Pancreas (tissue), 10 donors: ENCODE measurements at places on chromosomes 2 and 18.

GRCh38 chr2:98552499-98553179 is 55.7 kb downstream of the COA5 start:
- no peaks in the 10 kb centered on the region for H3K36me3 ChIP-seq
- no peak for DNase-seq
- H3K4me3 ChIP-seq, result no peak overlapping the region
- H3K27me3 ChIP-seq, result no peaks in the 10 kb centered on the region
- no peak overlapping the region for H3K27ac ChIP-seq

- H3K27ac ChIP-seq, result no peak overlapping the region
- H3K27me3 ChIP-seq, result no peaks in the 10 kb centered on the region
- H3K4me3 ChIP-seq, result no peak overlapping the region
- no peaks in the 10 kb centered on the region for H3K4me1 ChIP-seq
These were observed 375.8 kb upstream of the NXPH2 start for GRCh38 chr2:139155991-139156390.

DNA sequence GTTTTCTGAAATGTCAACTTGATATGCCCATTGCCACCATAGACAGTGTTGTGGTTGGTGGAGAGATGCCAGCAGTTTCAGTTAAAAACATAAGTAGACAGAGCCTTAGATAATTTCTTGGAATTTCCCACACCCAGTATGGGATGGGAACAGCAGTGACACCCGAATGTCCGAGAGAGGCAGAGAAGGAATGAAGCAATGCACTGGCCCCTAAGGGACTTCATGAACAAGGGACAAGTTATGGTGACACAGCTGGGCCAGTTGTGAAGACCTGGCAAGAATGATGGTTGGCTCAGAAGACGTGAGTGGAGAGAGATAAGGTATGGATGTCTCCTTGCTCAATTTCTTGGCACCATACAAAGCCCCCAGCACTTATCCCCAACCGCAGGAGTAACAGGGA is 165.2 kb upstream of the APCDD1 start:
- H3K36me3 ChIP-seq, result no peaks in the 10 kb centered on the region
- H3K27ac ChIP-seq, result no peak overlapping the region
- no peak overlapping the region for H3K4me3 ChIP-seq

DNA sequence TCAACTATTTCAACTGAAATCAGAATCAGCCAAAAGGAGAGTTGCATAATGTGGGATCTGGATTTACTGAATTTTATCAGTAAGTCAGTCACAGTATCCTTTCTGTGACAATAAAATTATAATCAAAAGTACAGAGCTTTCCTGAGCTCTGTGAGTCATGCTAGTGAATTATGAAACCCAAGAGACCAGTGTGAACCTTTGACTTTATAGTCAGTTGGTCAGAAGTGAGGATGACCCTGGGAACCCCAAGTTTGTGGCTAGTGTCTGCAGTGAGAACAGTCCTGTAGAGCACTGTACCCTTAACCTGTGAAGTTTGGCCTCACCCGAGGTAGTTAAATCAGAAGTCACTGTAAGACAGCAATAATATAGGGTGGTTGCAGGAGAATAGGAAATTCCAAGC is 381.7 kb downstream of the CDH19 start:
- no peaks in the 10 kb centered on the region for H3K36me3 ChIP-seq
- no peak for DNase-seq
- H3K27me3 ChIP-seq, result no peaks in the 10 kb centered on the region
- H3K4me3 ChIP-seq, result no peak overlapping the region
- H3K4me1 ChIP-seq, result no peaks in the 10 kb centered on the region

- H3K4me3 ChIP-seq, result no peak within 1 kb of the TSS
- H3K4me1 ChIP-seq, result no peaks in the 10 kb centered on the region
- DNase-seq, result no peak
- no peaks in the 10 kb centered on the region for H3K36me3 ChIP-seq
- no peak within 1 kb of the TSS for H3K27ac ChIP-seq
- H3K27me3 ChIP-seq, result no peaks in the 10 kb centered on the region
These were observed at the start of gene CXCR1 for GRCh38 chr2:218166791-218167190. TSS of gene CXCR1 (minus strand) at chr2:218166962. CDS start at chr2:218165211, 1,751 bp downstream.

DNA sequence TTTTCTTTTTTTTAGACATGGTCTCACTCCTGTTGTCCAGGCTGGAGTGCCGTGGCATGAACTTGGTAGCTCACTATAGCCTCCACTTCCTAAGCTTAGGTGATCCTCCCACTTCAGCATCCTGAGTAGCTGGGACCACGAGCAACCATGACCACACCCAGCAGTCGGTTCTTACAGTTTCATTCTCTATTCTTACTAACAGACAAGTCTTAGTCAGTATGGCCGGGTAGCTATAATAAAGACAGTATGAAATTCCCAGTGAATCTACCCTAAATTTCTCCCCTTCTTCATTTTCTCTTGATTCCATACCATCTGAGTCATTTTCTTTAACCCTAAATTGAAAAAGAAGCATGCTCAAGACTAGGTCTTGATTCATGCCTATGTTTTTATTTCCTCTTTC is 775.3 kb upstream of the NRXN1 start:
- H3K4me1 ChIP-seq, result no peaks in the 10 kb centered on the region
- no peak overlapping the region for H3K4me3 ChIP-seq
- H3K27me3 ChIP-seq, result no peaks in the 10 kb centered on the region
- H3K27ac ChIP-seq, result no peak overlapping the region

- H3K4me3 ChIP-seq, result no peak overlapping the region
- no peaks in the 10 kb centered on the region for H3K36me3 ChIP-seq
- DNase-seq, result no peak
- H3K27me3 ChIP-seq, result no peaks in the 10 kb centered on the region
- no peak overlapping the region for H3K27ac ChIP-seq
These were observed 6.0 kb downstream of the NCK2 start for GRCh38 chr2:105750735-105751134.

GRCh38 chr2:101310090-101310833 is 1.8 kb upstream of the RNF149 start:
- peaks cover 9% of the 10 kb centered on the region for H3K4me1 ChIP-seq
- H3K27ac ChIP-seq, result no peak overlapping the region
- no peaks in the 10 kb centered on the region for H3K36me3 ChIP-seq
- H3K27me3 ChIP-seq, result no peaks in the 10 kb centered on the region

DNA sequence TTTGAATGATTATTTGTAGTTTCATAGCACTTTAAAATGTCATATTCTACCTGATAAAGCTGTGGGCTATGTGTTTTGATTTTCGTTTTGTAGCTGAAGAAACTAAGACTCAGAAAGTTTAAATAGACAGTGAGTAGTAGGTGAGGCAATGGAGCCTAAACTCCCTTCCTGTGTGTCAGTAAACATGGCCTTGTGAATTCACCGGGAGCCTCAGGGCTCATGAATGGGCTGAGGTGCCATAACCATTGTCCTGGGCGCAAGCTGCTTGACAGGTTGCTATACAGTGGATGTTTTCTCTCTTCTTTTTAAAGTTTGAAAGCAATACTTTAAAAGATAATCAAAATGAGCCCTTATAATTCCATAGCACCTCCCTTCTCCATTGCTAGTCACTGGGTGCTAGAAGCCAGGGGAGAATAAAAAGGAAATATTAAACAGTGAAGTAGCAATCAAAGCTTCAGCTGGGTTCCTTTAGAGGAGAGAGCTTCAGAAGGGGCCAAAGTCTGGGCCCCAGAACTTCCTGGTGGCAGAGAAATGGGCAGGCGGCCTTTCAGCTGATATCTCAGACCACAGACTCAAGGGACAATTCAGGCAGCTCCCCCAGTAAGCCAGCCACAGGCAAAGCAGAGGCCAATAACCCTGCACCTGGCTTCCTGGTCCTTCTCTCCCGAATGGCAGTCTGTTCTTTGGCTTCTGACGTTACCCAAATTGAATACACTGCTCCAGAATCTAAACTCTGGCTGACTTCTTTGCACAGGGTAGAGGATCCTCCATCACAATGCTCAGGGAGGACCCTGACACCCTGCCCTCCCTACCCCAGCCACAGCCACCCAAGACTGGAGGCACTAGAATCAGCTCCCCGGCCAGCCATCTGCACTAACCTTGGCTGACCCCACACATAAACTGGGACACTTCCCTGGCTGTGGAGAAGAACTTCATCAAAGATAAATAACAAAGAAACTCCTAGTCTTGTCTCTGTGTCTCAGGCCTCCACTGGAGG is 51.8 kb upstream of the NPAS2 start:
- H3K4me3 ChIP-seq, result no peak overlapping the region
- no peak for DNase-seq
- H3K36me3 ChIP-seq, result no peaks in the 10 kb centered on the region
- no peaks in the 10 kb centered on the region for H3K4me1 ChIP-seq

DNA sequence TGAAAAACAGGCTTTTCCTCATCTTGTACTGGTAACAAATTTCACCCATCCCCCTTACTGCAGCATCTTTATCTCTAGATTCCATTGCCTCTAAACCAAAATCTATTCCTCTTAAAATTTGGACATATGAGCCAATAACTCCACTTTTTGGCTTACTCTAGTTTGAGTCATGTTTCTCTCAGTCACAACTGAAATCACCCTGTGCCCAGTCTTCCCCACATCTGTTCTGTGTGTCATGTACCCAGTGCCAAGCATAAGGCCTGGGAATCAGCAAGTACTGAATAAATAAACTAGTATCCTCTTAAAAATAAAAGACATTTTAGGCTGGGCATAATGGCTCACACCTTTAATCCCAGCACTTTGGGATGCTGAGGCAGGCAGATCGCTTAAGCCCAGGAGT is 20.8 kb upstream of the CHN1 start:
- H3K4me3 ChIP-seq, result no peak overlapping the region
- no peaks in the 10 kb centered on the region for H3K36me3 ChIP-seq
- DNase-seq, result no peak
- H3K4me1 ChIP-seq, result no peaks in the 10 kb centered on the region

DNA sequence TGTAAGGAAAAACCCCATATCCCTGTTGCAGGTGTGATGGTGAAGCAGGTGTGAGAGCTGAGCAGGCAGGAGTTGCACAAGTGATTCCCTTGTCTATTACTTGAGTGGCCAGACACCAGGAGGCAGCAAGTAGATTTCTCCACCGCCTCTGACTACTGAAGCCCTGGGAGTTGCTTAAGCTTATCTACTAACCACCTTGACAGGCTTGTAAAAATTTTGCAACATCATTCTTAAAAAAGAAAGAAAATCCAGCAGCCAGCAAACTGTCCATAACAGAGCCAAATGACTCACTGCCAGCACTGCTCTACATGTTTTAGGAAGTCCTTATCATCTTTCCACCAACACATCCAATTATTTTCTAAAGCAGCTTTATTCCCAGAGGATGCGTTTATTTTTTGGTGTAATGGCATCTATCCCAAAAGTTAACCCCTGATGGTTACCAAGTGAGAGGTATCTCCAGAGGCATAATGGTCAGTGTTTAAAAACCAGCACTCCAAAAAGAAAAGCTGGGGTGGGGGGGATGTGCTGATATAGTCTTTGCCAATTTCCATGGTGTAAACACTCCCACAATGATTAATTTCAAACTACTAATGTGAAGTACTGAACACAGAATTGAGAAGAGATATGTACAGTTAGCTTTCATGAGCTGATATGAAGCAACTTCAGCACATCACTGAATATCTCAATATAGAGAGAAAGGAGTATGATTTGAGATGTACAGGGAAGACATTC is 16.3 kb upstream of the GPR39 start:
- H3K4me3 ChIP-seq, result no peak overlapping the region
- no peaks in the 10 kb centered on the region for H3K27me3 ChIP-seq
- DNase-seq, result no peak
- H3K4me1 ChIP-seq, result no peaks in the 10 kb centered on the region
- no peaks in the 10 kb centered on the region for H3K36me3 ChIP-seq

DNA sequence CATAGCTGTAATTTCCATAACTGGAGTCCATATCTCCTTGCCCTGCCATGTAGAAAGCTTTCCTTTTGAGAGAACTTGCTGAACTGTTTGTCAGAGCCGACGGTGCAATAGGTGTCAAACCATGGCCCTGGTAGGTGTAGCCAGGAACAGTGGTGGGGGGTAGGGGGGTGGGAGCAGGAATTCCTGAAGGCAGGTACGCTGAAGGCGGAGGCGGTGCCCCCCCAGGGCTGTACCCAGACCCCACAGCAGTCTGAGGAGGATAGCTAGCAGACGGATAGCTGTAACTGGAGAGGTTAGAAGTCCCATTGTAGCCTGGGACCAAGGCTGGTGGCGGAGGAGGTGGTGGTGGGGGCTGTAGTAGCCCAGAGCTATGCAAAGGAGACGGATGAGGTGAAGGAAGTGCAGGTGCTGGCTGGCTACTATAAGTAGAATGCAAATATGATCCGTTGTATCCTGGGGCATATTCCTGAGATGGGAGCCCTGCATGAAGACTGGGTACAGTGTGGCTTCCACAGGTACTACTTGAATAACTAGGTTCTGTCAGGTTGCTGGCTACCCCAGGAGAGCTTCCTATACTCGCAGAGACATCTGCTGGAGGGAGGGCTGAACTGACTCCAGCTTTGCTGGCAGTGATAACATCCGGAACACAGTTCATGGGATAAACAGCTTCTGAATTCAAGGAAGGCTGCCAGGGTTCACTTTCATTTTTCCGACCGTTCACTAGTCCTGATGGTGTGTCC is 124.8 kb downstream of the FIGN start:
- peak; percentile 40 for DNase-seq
- no peak overlapping the region for H3K4me3 ChIP-seq
- H3K36me3 ChIP-seq, result peaks cover 2% of the 10 kb centered on the region

- no peaks in the 10 kb centered on the region for H3K36me3 ChIP-seq
- H3K4me1 ChIP-seq, result no peaks in the 10 kb centered on the region
- H3K27ac ChIP-seq, result no peak overlapping the region
These were observed 322.9 kb upstream of the KCNJ3 start for GRCh38 chr2:154375579-154375931.

- no peaks in the 10 kb centered on the region for H3K4me1 ChIP-seq
- no peaks in the 10 kb centered on the region for H3K27me3 ChIP-seq
- no peak overlapping the region for H3K27ac ChIP-seq
- DNase-seq, result no peak
- H3K36me3 ChIP-seq, result no peaks in the 10 kb centered on the region
- H3K4me3 ChIP-seq, result no peak overlapping the region
These were observed 28.0 kb downstream of the GCG start for GRCh38 chr2:162123806-162124758.

GRCh38 chr2:6653281-6653750 is 212.4 kb downstream of the CMPK2 start:
- no peaks in the 10 kb centered on the region for H3K36me3 ChIP-seq
- H3K27me3 ChIP-seq, result no peaks in the 10 kb centered on the region
- no peak for DNase-seq
- H3K27ac ChIP-seq, result no peak overlapping the region
- no peaks in the 10 kb centered on the region for H3K4me1 ChIP-seq

- DNase-seq, result no peak
- no peaks in the 10 kb centered on the region for H3K36me3 ChIP-seq
- H3K27ac ChIP-seq, result no peak overlapping the region
- no peaks in the 10 kb centered on the region for H3K27me3 ChIP-seq
These were observed 71.7 kb upstream of the RBMS1 start for GRCh38 chr2:160565099-160565845.
